ENCODE measurements at places on chromosomes 11 and 22.

GRCh38 chr11:126874276-126874675 is 126.3 kb downstream of the KIRREL3 start:
- no peak for DNase-seq

- no peak for DNase-seq
These were observed 101.4 kb downstream of the SYT9 start for GRCh38 chr11:7353100-7353499.

- no peak for DNase-seq
These were observed 5.9 kb upstream of the ETS1 start for GRCh38 chr11:128593281-128593680.

DNA sequence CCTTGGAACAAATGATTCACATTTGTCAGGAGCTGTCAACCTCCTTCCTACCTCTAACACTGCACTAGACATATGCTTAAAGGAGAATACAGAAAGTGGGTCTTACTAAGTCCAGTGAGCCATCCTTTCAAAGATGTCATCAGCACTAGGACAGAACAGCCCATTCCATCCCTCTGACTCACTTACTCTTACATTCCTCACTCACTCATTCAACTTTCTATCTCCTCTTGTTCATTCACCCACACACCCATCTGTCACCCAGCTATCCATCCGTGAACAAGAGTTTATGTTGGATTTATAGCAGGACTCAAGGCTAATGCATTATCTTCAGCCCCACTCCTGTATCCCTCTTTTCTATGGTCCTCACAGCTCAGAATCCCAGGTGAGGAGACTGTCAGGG is 9.1 kb downstream of the INSC start:
- no peak for DNase-seq

GRCh38 chr22:49592780-49593501 is 234.7 kb downstream of the BRD1 start:
- no peak for DNase-seq

- DNase-seq = no peak
These were observed 16.3 kb upstream of the PANX1 start for GRCh38 chr11:94112206-94112953.

All from cerebellar nuclear complex (tissue), 1 donor.